Skeletal muscle cell (primary cell): ENCODE measurements at places on chromosomes 3 and 15.

DNA sequence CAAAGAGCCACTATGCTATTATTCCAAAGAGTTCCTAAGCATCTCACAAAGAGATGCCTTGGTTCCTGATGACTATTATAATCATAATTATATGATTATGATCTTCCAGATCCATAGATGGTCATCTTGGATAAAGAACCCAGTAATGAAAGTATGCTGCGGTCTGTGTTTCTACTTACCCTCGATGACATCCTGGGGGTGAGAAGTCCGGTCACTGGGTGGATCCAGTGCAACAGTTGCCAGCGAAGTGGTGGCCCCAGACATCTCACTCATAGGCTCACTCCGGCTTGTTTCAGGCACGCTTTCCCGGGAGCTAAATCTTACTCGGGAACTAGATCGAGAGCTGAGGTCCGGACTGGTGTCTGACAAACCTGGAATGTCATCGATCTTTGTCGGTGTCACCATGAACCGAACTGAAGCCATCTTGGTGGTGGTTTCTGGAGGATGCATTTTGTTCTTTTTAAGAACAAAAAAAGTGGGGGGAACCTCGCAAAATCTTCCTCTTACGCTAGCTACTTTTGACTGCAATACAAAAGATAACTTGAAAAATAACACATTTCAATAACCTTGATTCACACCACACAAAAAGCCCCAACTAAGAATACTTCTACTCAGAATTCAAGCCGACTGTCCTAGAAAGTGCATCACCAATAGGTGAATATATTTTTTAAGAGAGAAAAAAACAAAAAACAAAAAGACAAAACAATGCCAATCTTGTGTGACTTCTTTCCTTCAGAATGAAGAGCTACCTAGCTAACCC is 1.2 kb downstream of the SLC12A6 start:
- DNase-seq, result no peak

- DNase-seq, result no peak
These were observed 62.4 kb downstream of the LEKR1 start for GRCh38 chr3:156888576-156888975.

GRCh38 chr3:151169262-151169947 is 33.6 kb downstream of the GPR171 start:
- DNase-seq, result no peak

GRCh38 chr3:69326855-69327300 is 59.0 kb downstream of the FRMD4B start:
- no peak for DNase-seq
